ENCODE measurements at places on chromosomes 4 and X.

DNA sequence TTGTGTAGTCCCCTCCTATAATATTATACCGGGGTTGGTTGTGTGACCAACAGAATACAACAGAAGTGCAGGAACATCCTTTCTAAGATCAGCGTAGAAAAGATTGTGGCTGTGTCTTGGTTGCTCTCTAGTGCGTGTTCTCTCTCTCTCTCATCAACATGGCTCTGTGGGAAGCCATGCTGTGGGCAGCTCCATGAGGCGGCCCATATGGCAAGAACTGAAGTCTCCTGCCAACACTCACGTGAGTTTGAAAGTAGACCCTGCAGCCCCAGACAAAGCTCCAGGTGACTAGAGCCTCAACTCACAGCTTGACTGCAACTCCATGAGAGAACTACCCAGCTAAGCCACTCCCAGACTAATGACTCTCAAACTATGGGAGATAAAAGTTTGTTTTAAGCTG is 118.7 kb downstream of the TSPAN5 start:
- DNase-seq: no peak

GRCh38 chr4:56055027-56055977 is 106.6 kb downstream of the CEP135 start:
- no peak for DNase-seq

GRCh38 chr4:6410068-6410467 is 62.3 kb downstream of the PPP2R2C start:
- no peak for DNase-seq

DNA sequence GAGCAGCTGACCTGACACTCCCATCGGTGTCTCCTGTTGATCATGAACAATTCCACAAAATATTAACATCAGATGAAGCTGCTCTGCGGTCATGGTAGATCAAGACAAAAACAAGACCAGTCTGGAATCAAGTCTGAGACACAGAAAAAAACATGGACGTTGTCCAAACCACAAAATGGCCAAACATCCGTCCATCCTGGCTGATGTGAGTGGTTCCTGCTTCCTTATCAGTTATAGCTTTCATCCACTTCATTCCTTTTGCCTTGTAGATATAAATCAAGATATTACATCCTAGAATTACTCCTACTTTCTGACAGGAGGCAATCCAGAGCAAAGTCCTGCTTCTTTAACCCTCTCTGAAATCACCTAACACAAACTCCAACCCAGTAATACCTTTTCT is 28.8 kb upstream of the PCSK1N start:
- no peak for DNase-seq

DNA sequence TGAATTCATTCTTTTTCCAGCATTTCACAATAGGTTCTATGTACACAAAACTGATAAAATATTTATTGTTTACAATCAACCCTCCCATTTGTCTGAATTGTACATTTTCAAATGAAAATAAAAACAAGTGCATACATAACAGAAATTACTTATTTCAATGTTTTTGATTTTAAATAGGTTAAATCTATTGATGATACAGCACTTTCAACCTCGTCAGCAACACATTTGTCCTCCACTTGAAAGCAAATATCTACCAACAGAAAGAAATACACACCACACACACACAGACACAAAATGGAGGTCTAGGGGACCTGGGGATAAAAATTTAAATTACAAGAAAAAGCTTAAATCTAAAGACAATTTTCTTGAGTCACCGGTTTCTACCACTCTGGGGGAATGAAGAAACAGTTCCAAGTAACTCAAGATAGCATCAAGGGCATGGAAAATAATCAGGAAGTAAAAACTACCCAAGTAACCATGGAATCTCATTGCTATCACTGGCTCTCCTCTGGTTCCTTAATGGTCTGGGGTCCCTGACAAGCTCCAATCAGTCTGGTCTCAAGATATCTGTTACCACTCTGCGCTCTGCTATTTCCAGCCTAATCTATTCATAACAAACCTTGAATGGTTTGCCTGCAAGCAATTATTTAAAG is 27.6 kb downstream of the ANKRD17 start:
- DNase-seq: no peak

- no peak for DNase-seq
Measured at GRCh38 chr4:123233136-123233768, 163.3 kb upstream of the SPRY1 start.

DNA sequence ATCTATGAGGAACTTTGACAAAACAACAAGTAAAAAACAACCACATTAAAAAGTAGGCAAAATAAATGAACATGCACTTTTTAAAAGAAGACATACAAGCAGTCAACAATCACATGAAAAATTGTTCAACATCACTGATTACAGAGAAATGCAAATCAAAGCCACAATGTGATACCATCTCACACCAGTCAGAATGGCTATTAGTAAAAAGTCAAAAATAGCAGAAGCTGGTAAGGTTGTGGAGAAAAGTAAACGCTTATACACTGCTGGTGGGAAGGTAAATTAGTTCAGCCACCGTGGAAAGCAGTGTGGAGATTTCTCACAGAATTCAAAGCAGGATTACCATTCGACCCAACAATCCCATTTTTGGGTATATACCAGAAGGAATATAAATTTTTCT is 17.0 kb upstream of the LNX1 start:
- no peak for DNase-seq

- DNase-seq: no peak
Measured at GRCh38 chr4:57129477-57129876, 19.3 kb upstream of the IGFBP7 start.

DNA sequence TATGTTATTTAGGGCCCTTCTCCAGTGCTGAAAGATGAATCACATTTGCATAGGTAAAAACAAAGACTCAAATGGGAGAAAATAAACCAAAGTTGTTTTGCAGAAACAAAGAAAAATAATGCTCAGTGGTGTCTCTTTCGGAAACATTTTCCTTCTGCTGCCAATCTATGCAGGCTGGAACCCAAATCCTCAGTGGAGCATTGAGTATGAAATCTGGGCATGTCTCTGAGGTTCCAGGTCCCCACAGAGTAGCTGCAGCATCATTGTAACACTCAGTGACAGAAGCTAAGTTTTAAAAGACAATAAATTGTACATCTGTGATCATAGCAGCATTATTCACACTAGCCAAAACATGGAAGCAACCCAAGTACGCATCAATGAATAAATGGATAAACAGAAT is 303.6 kb downstream of the FBXW7 start:
- DNase-seq: no peak

- DNase-seq: no peak
Measured at GRCh38 chr4:31051151-31051550, 331.0 kb downstream of the PCDH7 start.

- no peak for DNase-seq
Measured at GRCh38 chr4:47484168-47484567, 907 bp upstream of the ATP10D start.

GRCh38 chr4:633976-634598 is 8.7 kb downstream of the PDE6B start:
- no peak for DNase-seq

GRCh38 chr4:57194068-57194611 is 84.0 kb upstream of the IGFBP7 start:
- no peak for DNase-seq

GRCh38 chrX:68196939-68197791 is 236.1 kb downstream of the OPHN1 start:
- DNase-seq: no peak

- DNase-seq: no peak
Measured at GRCh38 chr4:146834263-146835034, 111.2 kb downstream of the TTC29 start.

DNA sequence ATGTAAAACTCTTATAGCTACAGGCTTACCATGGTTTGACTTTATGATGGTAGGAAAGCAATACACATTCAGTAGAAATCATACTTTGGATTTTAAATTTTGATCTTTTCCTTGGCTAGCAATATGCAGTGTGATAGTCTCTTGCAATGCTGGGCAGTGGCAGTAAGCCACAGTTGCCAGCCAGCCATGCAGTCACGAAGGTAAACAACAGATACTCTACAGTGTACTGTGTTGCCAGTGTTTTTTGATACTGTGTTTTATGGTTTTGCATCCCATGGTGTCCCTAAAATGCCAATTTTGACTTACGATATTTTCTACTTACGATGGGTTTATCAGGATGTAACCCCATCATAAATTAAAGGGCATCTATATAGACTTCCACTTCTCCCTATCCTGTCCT is 24.8 kb upstream of the KLF3 start:
- no peak for DNase-seq

DNA sequence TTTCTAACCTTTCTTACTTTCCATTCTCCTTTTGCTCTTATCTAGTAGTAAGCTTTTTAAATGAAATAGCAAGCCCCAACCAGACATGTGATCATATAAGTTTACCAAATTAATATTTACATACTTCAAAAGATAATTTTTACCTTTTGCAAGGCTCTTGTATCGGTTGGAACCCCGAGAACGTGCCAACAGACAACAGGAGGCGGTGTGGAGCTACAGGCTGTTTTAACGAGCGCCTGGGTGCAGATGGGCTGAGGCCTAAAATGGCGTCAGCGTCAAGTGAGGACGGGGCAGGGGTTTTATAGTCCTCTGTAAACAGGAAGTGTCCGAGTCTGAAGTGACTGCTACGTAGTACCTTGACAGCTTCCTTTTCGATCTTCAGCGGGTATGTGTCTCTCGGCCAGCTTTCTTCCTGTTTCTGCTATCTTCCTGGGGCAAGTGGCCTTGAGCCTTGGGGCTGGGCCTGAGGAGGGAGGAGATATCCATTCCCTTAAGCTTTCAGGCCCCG is 342.7 kb downstream of the GALNTL6 start:
- no peak for DNase-seq

GRCh38 chrX:13064599-13065143 is 20.3 kb upstream of the FAM9C start:
- no peak for DNase-seq
